ENCODE measurements at places on chromosomes 7 and 10.

DNA sequence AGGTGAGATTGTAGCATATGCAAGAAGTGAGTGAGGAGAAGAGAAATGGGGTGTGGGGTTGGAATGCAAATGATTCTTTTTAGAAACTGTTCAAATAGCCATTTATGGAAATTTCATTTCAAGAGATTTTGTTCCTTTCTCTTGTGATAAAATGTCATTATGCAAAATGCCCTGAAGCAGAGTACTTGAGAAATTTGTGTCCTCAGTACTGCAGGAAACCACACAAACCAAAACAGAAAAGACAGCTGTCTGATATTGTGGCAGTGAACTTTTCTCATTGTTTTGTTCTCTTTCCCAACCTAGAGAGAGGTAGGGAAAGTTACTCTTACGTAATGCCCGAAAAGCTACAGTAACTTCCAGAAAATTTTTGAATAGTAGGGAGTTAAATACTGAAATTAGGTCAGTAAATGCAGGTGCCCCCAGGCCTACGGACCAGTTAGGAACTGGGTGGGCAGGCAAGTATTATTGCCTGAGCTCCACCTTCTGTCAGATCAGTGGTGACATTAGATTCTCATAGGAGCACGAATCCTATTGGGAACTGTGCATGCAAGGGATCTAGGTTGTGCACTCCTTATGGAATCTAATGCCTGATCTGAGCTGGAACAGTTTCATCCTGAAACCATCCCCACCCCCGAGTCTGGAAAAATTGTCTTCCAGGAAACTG is 34.0 kb downstream of the DLD start:
- DNase-seq = no peak

DNA sequence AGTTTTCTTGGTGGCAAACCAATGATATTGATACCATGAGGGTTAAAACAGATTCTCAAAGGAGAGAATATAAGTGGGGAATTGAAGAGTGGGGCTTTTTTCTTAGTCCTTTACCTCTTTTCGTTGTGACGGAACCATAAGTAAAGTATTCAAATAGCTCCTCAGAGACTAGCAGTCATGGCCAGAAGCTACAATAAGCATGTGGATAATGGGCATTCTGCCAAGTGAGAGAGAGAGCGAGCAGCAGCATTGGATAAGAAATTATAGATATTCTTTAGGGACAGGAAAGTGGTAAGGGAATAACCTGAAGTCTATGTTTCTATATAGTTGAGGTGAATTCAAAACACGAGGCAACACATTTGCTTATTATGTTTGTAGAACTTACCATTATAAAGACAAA is 235.1 kb downstream of the SEMA3E start:
- no peak for DNase-seq

- DNase-seq = no peak
Measured at GRCh38 chr7:16543456-16543855, 16.8 kb downstream of the LRRC72 start.

DNA sequence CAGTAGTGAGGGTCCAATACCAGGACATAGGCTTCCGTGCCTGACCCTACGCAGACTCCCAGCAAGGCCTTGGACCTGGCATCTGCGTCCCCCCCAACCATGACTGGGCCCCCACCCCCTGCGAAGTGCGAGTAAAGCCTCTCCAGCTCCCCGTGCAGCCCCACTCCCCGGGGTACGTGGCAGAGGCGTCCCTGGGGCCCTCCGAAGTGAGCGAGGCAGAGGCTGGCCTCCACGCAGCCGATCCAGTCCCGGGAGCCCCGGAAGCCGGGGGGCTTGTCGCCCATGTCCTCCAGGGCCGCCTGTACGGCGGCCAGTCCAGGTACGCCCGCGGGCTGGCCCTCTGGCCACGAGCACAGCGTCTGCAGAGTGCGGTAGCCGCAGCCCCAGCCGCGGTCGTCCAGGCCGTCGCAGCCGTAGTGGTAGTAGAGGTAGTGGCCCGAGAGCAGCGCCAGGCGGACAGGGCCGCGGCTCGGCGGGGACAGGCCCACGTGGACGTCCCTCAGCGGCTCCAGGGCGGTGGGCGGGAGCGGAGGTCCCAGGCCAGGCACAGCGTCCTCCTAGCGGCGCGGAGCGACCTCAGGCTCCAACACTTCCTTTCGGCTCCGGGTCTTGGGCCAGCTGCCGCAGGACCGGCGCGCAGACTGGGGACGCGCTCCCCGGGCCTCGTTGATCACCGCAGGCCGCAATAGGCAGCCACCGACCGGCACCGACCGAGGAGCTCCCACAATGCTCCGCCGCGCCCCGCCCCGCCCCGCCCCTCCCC is at the start of gene UFSP1:
Gene UFSP1, minus strand, starts transcription at position 728 of the 763 bp plus-strand sequence. Its CDS starts 444 bp downstream, at position 284.
- no peak for DNase-seq

DNA sequence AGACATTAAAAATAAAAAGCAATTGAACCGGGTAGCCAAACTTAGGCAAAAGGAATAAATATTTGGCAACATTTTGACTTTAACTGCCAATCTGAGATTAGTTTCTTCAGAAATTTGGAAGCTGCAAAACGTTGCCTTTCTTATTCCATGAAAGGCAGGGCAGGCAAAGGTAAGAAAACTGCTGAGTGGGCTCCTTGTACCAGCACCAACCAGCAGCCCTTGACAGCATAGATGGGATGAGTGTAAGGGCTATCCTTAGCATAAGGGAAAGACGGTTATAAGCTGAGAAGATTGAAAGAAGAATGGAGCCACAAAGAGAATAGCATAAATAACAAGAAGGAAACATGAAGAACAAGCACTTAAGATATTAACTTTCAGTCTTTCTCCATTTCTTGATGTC is 28.6 kb downstream of the AP3M1 start:
- no peak for DNase-seq

- peak; percentile 20 for DNase-seq
Measured at GRCh38 chr10:110843031-110843430, 28.7 kb upstream of the PDCD4 start.

- DNase-seq = no peak
Measured at GRCh38 chr10:86091216-86091615, 275.4 kb downstream of the GRID1 start.

GRCh38 chr10:27388761-27389399 is 115.2 kb upstream of the RAB18 start:
- no peak for DNase-seq

- DNase-seq = no peak
Measured at GRCh38 chr7:44380189-44380830, 54.9 kb upstream of the CAMK2B start.

- no peak for DNase-seq
Measured at GRCh38 chr7:69953136-69954067, 355.1 kb downstream of the AUTS2 start.

DNA sequence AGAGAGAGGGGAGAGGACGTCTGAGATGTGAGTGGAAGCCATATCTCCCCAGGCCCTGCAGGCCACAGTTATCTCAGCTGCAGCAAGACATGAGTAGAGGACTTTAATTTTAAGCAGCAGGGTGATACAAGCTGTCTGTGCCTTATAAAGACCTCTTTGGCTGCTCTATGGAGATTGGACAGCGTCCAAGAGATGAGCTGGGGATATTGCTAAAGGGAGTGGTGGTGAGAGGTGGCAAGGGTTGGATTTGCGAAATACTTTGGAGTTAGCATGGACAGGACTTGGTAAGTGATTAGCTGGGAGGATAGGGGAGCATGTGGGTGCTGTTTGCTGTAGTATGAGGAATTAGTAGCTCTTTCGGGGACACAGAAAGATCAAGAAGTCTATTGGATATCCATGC is 191.8 kb downstream of the CACNB2 start:
- DNase-seq = no peak

DNA sequence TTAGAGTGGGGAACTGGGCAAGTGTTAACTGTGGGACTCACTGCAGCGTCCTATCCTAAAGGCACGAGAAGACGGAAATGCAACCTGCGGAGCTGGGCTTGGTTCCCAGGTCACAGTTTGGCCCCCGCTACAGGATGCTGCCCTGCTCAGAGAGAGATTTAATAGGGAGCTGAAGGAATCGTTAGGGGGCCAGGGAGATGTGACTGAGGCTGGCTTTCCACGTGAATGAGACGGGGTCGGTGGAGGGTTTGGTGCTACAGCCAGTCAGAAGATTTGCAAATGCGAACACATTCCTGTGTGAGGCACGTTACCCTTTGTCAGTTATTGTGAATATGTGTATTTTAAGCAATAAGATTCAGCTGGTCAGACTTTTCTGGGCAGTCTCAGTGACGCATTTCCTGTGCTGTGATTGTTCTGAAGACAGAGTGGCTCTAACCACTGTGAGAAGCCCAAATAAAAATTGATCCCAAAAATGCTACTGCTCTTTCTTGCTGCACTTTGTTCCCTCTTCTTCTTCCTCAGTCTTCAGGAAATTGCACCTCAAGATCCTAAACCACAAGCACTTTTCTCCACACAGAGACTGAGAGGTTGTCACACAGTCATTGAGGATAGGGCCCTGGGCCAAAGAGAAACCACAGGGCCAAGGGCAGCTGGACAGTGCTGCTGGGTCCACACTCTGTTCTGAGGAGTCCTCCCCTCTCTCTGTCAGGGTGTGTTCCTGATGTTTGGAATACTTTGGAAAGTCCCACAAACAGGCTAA is 21.2 kb downstream of the CYP17A1 start:
- no peak for DNase-seq

DNA sequence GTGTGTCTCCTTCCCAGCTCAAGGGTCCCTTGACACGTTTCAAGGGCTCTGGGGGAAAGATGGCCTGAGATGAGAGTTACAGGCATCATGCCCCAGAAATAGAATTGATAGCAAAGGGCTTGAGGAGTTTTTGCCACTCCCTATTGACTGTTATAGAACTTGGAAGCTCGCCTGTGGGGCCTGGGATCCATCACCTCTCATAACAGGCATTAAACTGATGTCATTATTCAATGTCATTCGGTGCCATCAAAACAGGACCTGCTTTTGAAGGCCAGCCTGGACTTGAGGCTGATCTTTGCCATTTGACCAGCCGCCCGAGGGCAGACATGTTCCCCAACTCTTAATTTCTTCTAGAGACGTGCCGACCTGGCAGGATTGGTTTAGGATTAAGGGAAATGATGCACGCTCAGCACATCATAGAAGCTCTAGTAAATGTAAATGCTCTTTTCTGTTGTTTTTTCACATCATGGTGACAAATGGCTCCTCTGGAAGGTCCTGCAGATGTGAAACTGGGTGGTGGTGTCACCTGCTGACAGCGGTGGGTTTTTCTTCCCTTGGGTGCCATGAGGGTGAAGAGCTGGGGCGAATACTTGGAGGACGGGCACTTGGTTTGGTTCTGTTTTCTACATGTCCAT is 16.7 kb upstream of the KLF6 start:
- no peak for DNase-seq

- DNase-seq = no peak
Measured at GRCh38 chr7:126079151-126079550, 1149.5 kb upstream of the POT1 start.

- no peak for DNase-seq
Measured at GRCh38 chr7:55171157-55171556, 152.3 kb downstream of the EGFR start.

GRCh38 chr7:117066668-117067067 is 113.4 kb downstream of the ST7 start:
- DNase-seq = no peak

DNA sequence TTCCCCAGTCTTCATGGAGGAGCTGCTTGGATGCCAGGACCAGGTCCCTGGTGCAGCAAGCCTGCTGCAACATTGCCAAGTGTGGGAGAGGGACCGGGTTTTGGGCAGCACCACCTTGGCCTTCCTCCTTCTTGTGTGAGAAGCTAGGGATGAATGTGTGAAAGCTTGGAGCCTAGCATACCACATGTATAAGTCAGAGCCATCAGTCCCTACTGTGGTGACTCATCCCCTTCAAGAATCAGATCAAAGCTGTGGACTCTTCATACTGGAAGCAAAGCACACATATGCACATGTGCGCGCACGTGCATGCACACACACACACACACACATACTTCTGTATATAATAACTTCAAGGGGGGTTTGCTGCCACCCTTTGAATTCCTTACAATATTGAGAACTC is 527.8 kb downstream of the LRMDA start:
- DNase-seq = no peak

GRCh38 chr7:19069842-19070241 is 47.6 kb downstream of the TWIST1 start:
- DNase-seq = no peak

GRCh38 chr10:70722820-70723424 is 50.6 kb downstream of the ADAMTS14 start:
- DNase-seq = no peak

DNA sequence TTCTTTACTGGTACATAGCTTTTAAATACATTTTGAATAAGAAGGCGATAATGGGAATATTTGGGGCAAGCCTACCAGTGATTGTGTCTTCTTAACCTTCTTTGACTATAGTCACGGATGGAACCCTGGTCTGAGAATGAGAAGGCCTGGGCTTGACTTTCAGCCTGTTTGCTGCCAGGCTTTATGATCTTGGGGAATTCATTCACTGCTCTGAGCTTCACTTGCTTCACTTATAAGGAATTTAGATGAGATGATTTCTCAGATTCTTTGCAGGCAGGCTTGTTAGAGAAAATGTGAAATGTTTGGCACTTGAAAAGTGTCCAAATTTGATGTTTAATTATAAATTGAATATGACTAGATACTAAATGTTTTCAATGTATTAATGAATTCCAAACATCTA is 42.5 kb downstream of the NUP205 start:
- DNase-seq = no peak

DNA sequence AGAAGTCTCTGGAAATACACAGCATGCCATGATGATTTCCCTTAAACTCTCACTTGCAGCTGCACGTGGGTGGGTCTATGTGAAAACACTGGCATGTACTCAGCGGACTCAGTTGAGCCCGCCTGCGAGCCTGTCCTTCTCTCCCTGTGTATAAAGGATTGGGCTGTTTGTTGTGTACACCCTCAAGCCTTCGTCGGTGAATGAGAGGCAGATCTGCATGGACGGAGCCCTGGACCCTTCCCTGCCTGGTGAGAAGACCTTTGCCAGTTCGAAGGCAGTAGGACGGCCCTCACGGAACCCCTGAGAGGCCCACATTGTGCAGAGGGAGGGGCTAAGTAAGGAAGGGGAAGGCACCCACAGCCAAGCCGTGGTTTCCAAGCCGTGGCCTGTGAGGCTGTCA is 121.2 kb downstream of the WDFY4 start:
- no peak for DNase-seq

- no peak for DNase-seq
Measured at GRCh38 chr10:84198206-84198915, 4.0 kb downstream of the CDHR1 start.

GRCh38 chr7:106304568-106304967 is 19.8 kb upstream of the NAMPT start:
- DNase-seq = no peak

DNA sequence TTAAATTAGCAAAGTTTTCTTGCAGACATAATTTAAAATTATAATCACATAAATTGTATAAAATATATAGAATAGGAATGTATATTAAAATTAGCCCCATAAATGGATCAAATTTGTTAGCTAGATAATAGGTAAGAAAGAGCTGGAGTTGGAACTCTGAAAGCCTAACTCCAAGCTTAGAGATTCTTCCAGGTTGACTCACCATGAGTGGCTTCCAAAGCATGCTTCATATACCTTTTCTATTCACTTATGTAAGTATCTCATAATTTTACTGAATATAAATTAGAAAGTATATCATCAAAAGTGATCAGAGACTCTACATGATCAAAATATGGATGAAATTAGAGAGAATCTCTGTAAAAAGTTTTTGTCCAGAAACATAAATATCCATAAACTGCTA is 320.7 kb upstream of the MAGI2 start:
- no peak for DNase-seq

GRCh38 chr7:75667938-75668337 is 70.8 kb downstream of the HIP1 start:
- no peak for DNase-seq

All from activated CD8-positive, alpha-beta memory T cell treated with anti-CD3 and anti-CD28 coated beads for 4 hours (primary cell).